ENCODE measurements at places on chromosomes 2 and 18. TPM values are rescaled to one million over a fixed set of nuclear protein-coding genes. Genes with fewer than 3 reads are reported as not detected.

The MTLN gene
- total RNA-seq = 39.1 TPM

The ABHD1 gene
- not detected for total RNA-seq

GRCh38 chr18:68548904-68549870 is 165.7 kb downstream of the TMX3 start:
- H3K27ac ChIP-seq = no peak overlapping the region
- H3K27me3 ChIP-seq = no peaks in the 10 kb centered on the region
- no peaks in the 10 kb centered on the region for H3K4me1 ChIP-seq
- no peak for DNase-seq
- H3K36me3 ChIP-seq = no peaks in the 10 kb centered on the region

DNA sequence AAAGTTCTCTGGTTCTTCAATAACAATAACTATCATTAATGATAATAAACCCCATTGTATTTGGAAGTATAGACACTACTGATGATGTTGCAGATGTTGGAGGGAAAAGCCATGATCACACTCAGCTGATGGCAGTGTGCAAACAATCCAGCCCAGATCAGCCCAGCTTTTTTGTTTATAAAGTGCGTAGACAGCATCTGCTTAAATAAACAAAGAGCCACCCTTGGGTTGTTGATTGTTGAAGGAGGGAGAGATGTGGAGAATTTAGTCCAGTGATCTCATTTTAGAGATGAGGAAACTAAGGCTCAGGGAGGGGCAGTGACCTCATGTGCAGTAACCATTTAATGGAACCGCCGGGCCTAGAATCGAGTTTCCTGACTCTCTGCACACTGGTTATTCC is 56.0 kb upstream of the MEX3C start:
- H3K27me3 ChIP-seq = peaks cover 3% of the 10 kb centered on the region
- H3K4me3 ChIP-seq = no peak overlapping the region
- H3K36me3 ChIP-seq = no peaks in the 10 kb centered on the region
- no peaks in the 10 kb centered on the region for H3K4me1 ChIP-seq

DNA sequence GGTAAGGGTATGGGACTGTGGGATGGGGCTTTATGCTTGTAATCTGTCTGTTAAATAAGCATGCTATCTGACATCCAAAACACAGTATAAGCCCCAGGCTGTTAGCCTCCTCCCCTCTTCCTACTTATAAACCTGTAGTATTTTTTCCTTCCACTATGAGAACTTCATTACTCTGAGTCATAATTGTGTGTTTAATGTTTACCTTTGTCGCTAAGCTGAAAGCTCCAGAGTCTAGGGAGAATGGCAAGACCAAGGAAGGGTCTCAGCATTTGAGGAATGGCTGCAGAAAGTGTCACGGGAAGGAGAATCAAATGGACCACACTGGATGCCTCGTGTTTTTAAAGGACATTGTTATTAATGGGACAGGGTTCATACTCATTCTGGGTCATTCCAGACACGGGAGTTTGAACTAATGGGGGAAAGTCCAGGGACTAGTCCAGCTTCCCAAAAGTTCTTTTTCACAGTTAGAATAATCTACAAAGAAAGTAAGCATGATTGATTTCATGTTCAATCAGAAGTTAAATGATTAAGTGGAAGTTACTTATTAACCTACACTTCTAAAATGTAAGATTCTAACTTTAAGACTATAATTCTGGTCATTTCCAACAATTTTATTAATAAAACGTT is 292.2 kb downstream of the AFF3 start:
- no peaks in the 10 kb centered on the region for H3K27me3 ChIP-seq
- no peak overlapping the region for H3K27ac ChIP-seq
- no peak overlapping the region for H3K4me3 ChIP-seq
- H3K4me1 ChIP-seq = no peaks in the 10 kb centered on the region

- no peaks in the 10 kb centered on the region for H3K27me3 ChIP-seq
- H3K4me3 ChIP-seq = no peak overlapping the region
- DNase-seq = no peak
- no peaks in the 10 kb centered on the region for H3K36me3 ChIP-seq
- peaks cover 2% of the 10 kb centered on the region for H3K4me1 ChIP-seq
These were observed 57.5 kb upstream of the SLC14A2 start for GRCh38 chr18:45557779-45558178.
